ENCODE measurements at places on chromosomes 11 and 22.
A peak's percentile ranks its signal among the peaks of the same experiment; 100 is the strongest.

DNA sequence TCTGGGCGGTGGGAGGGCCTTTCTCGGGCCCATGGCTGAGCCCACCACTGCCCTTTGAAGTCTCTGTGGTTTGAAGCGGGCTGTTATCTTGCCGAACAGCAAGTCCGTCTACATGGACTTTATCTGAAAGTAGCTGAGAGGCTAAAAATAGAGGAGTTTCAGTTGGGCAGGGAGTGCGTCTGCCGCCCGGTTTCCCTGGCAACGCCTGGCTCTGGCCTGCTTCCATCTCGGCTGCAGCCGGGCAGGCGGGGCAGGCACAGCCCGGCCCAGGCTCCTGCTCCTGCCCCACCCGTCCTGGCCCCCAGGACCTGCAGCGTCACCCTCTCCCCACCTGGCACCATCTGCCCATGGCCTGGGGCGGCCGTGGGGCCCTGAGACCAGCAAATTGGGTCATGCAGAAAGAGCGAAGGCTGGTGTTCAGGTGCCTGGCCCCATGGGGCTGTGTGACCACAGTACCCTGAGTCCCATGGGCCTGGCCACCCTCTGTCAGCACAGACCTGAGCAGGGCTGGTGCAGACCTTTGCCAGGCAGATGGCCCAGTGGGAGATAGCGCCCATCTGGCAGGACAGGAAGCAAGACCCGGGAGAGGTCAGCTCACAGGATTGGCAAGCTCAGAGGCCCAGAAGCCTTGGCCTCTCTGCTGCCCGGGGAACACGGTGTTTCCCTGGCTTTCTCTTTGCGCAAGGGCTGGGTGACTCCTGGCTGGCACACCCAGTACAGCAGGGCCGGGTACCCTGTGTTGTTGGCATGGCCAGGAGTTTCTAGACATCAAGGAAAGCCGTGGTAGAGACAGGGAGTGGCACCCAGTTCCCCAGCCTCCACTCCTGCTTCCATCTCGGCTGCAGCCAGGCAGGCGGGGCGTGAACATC is 79.1 kb upstream of the KCNQ1OT1 start:
- peak; percentile 66 for DNase-seq

GRCh38 chr11:128904656-128905344 is 13.6 kb downstream of the KCNJ5 start:
- peak; percentile 83 for DNase-seq

GRCh38 chr11:74535371-74536160 is 42.0 kb upstream of the LIPT2 start:
- no peak for DNase-seq

DNA sequence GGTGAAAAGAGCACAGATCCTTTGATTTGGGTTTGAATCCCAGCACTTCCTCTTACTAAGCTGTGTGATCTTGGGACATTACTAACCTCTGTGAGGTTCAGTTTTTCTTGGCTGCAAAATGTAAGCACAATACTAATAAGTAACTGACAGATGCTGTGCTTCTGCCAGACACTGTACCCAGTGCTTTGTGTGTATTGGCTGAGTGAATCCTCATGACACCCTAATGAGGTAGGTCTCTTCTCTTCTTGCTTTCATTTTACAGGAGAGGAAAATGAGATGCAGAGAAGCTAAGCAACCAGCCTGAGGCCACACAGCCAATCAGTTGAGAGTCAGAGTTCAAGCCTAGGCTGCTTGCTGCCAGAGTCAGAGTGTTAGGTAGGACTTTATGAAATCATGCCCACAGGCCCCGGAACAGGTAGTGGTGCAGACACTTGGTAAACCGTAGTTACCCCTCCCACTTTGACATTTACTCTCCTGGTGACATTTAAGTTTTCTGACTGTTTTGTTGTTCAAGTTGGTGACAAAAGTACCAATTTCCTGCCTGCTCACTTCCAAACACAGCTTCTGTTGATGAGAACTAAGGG is 21.2 kb downstream of the PTPRJ start:
- no peak for DNase-seq

- no peak for DNase-seq
Observed at GRCh38 chr11:133825156-133825555, 20.2 kb downstream of the SPATA19 start.

DNA sequence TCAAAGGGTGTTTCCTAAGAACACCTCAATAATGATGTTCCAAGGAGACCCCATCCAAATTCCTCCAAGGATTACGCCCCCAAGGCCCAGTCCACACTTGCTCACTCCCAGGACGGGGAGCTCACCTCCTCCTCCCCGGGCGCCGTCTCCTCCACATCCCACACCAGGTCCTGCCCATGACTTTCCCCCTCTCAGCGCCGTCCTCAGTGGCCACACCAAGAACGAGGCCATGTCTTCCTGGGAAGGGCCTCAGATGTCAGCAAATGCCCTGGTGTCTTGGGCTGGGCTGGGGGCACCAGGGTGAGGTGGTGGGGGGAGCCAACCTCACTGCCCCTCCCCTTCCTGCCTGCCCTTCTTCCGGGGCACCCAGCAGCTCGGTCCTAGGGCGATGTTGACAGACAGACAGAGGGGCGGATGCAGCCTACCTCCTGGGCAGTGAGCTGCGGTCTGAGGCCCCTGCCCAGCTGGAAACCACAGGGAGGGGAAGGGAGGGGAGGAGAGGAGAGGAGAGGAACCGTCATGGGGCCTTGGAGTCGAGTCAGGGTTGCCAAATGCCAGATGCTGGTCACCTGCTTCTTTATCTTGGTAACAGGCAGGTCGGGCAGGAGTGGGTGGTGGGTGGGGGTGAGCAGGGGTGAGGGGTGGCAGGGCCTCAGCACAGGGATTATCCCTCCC is at the start of the genes C11orf21 and TSPAN32:
Gene C11orf21 (minus strand): TSS at position 288 of the 675 bp plus-strand sequence. CDS start 110 bp downstream, at position 178.
Gene TSPAN32 (plus strand): TSS at position 383 of the 675 bp plus-strand sequence. CDS start 137 bp downstream, at position 520.
- no peak for DNase-seq

DNA sequence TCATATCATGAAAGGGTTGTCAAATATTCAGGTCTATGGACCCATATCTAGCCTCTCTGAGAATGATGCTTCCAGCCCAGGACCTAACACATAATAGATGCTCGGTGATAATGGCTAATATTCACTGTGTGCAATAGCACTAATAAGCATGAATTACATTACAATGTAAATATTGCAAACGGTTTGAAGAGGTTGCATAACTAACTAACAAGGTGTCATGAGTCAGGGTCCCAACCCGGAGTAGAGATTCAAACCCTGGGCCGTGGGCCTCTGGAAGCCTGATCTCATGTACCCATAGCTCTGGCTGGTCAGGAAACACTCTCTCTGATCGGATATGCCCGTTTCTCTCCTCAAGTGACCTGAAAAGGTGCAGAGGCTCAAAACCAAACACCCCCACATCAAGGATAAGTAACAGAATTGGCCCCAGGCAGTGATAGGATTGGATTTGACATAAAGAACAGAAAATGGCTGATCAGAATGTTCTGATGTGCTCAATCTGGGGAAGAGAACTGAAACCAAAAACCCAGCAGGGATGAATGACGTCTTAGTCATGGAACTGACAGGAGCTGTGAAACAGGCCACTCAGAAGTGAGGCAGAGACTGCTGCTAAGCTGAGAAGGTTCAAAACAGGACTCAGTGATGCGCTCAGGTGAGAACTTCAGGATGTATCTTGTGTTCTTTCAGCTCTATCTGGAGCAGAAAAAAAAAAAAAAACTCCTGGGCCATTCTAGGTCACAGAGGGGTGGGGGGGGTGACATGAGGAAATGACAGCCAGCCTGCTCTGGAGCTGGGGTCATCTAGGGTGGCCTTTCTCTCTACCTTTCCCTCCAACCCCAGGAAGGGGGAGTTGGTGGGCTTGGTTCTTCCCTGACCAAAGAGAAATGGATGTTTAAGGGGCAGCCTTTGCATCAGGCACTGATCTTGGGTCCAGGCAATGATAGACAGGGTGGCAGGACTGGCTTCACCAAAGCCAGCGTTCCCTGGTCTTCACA is 6.6 kb upstream of the KCTD17 start:
- DNase-seq, result no peak

GRCh38 chr11:77783025-77783424 is 37.5 kb downstream of the RSF1 start:
- DNase-seq, result no peak

- DNase-seq, result no peak
Observed at GRCh38 chr11:120839846-120840402, 184.0 kb upstream of the TBCEL start.

DNA sequence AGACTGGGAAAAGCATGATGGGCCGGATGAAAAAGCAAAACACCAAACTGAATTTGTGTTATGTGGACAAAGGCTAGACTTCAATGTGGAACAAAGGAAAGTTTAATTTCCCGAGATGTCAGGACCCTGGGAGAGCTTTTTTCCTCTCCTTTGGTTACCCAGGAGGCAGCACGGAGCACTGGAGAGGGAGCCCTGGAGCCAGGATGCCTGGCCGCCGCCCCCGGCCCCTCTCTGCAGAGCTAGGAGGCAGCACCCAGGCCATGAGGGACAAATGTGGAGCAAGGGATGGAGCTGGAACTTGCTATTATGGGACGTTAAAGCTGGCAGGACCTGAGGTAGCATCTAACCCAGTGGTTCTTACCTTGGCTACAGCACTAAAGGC is 108.9 kb downstream of the MORC2 start:
- no peak for DNase-seq

- DNase-seq, result no peak
Observed at GRCh38 chr11:42947405-42947804, 364.4 kb upstream of the API5 start.

- no peak for DNase-seq
Observed at GRCh38 chr11:110250168-110250567, 46.2 kb downstream of the RDX start.

GRCh38 chr11:131033151-131033651 is 116.9 kb upstream of the SNX19 start:
- no peak for DNase-seq

- no peak for DNase-seq
Observed at GRCh38 chr11:117806846-117807245, 9.8 kb upstream of the DSCAML1 start.

DNA sequence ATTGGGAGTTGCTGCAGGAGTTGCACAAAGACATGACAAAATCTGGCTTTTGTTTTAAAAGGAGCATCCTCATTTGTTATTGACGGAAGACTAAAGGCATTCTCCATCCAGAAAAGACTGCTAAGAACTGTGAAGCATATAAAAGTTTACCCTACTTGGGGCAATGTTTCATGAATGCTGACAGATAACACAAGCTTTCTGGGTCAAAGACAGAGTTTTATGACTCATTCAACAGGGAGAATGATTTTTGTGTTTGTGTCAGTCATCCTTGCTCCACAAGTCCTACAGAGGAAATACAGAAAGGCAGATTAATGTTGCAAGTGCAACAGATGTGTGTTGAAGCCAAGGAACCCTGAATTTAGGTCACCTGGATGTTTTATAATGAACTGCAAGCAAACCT is 2.5 kb downstream of the GLYATL1 start:
- no peak for DNase-seq

- DNase-seq, result no peak
Observed at GRCh38 chr11:19093976-19094375, 23.0 kb upstream of the ZDHHC13 start.

DNA sequence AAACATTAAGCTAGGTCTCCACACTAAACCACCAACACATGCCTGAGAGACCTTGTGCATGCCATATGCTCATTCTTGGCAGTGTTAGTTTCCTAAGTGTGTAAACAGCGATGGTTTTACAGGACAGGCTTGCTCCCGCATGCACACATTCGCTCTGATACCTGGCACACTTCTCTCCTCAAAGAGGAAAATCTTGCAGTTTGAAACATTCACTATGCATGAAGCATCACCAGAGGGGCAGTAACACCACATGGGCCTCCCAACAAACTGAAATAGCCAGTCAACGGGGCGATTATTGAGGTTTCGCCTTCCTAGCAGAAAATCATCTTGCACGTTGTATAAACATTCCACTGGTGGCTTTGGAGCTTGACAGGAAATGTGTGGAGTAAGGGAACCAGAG is 52.6 kb downstream of the ABTB2 start:
- DNase-seq, result no peak

DNA sequence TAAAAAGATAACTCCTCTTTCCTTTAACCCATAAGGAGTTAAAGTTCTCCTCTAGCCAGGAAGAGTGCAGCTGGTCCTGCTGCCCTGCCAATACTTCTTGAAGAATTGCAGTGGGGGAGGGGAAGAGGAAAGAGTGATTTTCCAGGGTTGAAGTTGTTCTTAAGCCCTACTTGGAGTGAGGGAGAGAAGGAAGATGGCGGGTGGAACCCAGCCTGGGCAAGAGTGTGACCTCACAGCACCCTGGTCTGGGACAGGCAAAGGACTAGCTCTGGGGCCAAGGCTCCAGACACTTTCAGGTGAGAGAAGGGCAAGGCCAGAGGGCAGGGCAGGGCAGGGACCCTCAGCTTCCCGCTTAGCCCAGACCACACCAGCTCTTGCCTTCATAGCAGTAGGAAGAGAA is 6.6 kb downstream of the TNKS1BP1 start:
- DNase-seq, result no peak

DNA sequence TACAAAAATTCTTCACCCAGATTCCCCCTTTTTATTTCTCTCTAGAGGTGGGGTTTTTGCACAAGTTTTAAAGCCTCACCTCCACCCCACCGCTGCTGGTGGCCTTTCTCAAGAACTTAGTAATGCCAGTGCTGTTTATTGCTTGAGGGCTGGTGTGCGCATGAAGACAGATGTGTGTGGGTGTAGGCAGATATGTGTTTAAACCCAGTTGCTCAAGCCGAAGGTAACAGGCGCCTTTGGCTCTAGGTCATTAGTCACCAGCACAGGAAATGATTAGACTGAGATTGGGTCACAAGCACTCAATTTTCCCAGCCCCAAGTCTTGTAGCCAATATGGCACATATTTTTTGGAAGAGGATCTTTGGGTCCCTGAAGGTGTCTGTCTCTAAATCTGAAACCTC is 2.7 kb upstream of the CLMP start:
- DNase-seq, result no peak

GRCh38 chr11:110908401-110909105 is 196.3 kb upstream of the ARHGAP20 start:
- DNase-seq, result no peak

DNA sequence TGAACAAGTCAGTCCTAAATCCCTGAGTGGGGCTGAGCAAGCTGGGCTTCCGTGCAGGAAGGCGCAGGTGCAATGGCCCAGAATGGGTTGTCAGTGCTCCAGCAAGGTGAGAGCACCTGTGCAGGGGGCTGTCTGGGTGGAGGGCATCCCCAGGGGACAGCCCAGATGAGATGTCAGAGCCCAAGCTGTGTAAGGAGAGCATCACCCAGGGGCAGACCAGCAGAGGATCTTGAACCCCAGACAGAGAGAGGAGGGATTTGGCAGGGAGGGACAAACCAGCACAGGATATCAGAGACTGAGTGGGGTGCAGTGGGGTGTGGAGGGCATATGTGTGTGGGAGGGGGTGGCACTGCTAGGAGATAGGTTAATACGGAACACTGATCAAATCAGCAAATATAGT is 114.9 kb upstream of the TMEM45B start:
- DNase-seq, result no peak

- DNase-seq, result peak; percentile 90
Observed at GRCh38 chr22:24156913-24157821, 24.1 kb upstream of the SUSD2 start.

Measured in COR-L47 (cell line).